Activated CD4-positive, alpha-beta T cell treated with anti-CD3 and anti-CD28 coated beads, Interleukin-2, amount 10 ng/mL, durations not matched to agents 24 days and 14 days (primary cell): ENCODE measurements at places on chromosomes 6 and 20. TPM values are rescaled to one million over a fixed set of nuclear protein-coding genes. Genes with fewer than 3 reads are reported as not detected.

- peak; percentile 66 for DNase-seq
Observed at GRCh38 chr20:23399568-23400241, 21.6 kb downstream of the NAPB start.

DNA sequence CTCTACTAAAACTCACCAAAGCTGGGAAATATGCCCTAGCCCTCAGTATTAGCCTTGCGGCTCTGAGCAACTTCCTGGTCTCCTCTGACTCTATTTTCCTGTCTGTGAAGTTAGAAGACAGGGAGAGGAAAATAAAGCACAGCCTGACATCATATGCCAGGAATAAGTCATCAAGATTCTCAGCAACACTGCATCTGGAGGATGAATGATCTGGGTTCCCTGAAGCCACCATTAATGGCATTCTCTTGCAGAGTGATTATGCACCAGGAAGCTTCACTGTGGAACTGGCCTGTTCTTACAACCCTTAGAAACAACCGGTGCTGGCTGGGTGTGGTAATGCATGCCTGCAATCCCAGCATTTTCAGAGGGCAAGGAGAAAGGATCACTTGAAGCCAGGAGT is 12.4 kb downstream of the ADGRF5 start:
- DNase-seq: no peak

DNA sequence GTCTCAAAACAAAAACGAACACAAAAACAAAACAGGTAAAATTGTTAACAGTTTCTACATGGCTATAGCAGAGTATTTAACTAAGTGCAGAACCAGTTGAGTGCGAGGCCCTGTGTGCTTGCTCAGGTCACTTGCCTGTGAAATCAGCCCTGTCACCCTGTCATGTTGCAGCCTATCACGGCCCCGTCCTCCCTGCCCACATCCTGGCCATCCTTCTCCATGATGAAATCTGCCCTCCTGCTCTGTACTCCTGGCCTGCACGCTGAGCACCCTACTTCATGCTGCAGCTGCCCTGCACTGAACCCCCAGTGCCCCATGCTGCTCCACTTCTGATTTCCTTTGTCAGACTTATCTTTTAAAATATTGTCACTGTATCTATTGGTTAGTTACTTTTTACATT is 62.4 kb downstream of the DTD1 start:
- DNase-seq: no peak

- no peak for DNase-seq
Observed at GRCh38 chr20:60570481-60571277, 612.5 kb downstream of the CDH26 start.

- no peak for DNase-seq
Observed at GRCh38 chr6:129637340-129638054, 72.5 kb downstream of the ARHGAP18 start.

GRCh38 chr6:95364016-95364604 is 213.2 kb upstream of the MANEA start:
- no peak for DNase-seq

DNA sequence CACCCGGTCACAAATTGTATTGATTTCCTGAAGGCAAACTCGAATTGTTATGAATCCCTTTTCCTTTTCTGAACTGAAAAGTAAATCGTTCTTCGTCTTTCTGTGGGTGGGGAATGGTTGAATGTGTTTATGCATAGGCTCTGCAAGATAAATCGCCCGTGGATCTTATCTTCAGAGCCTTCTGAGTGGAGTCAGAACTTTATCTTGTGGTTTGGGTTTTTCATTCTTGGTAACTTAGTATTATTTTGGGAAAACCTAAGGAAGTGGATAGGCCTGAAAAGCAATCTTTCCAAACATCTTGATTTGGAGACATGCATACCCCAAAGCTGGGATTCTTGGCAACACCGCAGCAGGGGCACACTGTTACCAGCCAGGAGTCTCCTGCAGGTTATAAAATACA is 122.4 kb downstream of the MAP3K7 start:
- DNase-seq: no peak

DNA sequence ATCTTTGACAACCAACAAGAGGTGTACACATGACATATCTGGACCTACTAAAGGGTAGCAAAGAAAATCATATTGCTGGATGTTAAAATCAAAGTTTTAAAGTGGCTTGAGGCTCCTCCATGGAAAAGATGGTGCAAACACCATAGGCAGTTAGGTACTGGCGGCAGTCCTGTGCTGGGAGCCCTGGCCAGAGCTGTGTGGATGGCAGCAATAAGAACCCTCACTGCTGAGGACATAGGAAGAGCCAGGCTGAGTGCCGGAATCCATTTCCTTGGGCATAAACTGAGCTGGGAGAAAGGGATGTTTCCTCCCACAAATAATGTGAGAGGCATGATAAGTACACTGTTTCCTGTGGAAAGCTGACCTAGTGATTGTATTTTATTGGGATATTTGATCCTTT is 89.9 kb downstream of the ARID1B start:
- no peak for DNase-seq

GRCh38 chr6:106608080-106608668 is 21.1 kb downstream of the RTN4IP1 start:
- DNase-seq: peak; percentile 78

DNA sequence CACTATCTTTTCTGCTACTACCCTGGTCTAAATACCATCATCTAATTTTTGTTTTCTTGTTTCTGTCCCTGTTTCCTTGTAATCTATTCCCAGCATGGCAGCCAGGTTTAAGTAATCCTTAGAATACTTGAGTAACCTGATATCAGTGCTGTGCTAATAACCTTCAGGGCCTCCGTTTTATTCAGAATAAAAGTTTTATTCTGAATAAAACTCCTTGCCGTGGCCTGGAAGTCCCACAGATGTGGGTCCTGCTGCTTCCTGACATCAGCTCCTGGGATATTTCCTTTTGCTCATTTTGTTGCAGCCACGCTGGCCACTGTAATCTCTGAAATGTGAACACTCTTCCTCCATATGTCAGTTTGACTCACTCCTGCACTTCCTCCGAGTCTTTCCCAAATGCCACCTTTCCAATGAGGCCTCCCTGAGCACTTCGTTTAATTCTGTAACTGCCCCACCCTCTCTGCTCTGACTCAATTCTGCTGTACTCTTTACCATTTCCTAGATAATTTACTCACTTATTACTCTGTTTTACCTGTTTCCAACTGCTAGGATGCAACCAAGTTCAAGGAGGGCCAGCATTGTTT is 114.0 kb upstream of the FOXA2 start:
- DNase-seq: no peak

- no peak for DNase-seq
Observed at GRCh38 chr6:38151580-38152500, 332.3 kb downstream of the ZFAND3 start.

- DNase-seq: no peak
Observed at GRCh38 chr6:131015025-131015591, 47.9 kb downstream of the EPB41L2 start.

PCK1 gene
- total RNA-seq: not detected in 2 replicates

JARID2 gene
- 48.7 and 49.5 TPM in 2 replicates for total RNA-seq

BPIFA1 gene
- not detected in 2 replicates for total RNA-seq

GSTA3 gene
- total RNA-seq: not detected in 2 replicates

TCEA2 gene
- 35.4 and 36.8 TPM in 2 replicates for total RNA-seq

SLC12A5 gene
- not detected in 2 replicates for total RNA-seq

AHCY gene
- total RNA-seq: 153 and 154 TPM in 2 replicates

RAET1L gene
- total RNA-seq: not detected in 2 replicates
